ENCODE measurements at places on chromosomes 5 and 9.

DNA sequence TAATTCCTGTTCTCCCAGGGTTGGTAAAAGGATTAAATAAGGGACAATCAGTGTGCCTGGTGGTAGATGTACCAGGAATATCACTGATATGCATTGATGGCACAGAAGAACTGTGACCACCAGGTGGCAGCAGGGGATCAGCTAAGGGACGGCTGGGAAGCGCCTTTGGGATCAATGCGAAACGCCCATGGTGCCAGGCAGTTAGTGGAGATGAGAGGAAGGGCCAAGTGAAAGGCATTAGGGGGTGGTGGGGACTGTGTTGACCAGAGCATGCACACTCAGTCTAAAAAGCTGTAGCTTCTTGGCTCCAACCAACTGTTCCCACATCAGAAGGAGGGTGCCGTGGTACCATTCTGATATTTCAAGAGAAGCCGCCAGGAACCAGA lies 55.6 kb downstream of the ARHGEF37 start:
- no peak for DNase-seq

DNA sequence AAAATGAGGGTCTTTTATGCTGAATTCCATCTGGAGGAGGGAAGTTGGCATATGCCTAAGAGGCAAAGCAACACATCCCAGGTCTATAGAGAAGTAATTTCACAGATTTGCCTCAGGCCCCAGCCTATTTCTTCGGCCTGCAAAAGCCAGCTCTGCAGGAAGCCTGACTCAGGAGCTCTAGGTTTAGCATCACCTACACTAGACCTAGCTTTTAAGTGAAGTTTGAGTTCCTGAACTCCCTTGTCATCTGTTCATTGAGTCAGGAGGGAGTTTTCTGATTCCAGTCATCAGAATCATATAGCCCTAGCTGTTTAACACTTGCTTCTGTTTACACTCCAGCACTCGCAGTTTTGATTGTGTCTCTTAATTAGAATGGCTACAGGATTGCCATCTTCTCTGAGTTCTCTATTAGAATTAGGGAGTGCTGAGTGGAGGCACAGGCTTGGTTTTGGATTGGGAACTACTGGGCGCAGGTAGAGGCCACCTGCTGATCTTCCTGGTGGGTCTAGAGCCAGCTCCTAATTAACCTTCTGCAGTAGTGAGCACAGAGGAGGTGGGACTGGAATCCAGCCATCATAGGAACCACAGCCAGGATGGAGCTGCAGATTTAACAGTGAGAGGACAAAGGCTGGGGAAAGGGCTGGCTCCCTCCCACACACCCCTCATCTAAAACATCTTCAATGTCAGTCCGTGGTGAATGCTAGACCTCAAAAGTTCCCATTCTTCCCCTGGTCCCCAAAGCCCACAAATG lies 179.5 kb downstream of the TRIO start:
- no peak for DNase-seq

DNA sequence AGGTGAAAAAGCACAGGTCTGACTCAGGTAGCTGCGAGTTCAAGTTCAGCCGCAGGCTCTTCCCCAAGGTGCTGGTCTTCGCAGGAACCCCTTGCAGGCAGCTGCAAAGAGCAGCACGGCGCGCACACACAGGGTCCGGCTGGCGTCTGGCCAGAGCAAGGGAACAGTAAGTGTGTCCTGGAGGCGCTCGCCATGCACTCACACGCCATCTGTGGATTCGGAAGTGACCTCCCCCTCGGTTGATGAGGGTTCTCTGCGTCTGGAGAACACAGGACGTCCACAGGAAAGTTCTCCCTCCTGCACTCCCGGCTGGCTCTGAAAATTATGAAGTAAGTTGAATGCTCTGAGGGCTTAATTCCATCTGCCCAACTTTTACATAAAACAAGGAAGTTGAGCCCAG lies 14.0 kb upstream of the EGFL7 start:
- no peak for DNase-seq

DNA sequence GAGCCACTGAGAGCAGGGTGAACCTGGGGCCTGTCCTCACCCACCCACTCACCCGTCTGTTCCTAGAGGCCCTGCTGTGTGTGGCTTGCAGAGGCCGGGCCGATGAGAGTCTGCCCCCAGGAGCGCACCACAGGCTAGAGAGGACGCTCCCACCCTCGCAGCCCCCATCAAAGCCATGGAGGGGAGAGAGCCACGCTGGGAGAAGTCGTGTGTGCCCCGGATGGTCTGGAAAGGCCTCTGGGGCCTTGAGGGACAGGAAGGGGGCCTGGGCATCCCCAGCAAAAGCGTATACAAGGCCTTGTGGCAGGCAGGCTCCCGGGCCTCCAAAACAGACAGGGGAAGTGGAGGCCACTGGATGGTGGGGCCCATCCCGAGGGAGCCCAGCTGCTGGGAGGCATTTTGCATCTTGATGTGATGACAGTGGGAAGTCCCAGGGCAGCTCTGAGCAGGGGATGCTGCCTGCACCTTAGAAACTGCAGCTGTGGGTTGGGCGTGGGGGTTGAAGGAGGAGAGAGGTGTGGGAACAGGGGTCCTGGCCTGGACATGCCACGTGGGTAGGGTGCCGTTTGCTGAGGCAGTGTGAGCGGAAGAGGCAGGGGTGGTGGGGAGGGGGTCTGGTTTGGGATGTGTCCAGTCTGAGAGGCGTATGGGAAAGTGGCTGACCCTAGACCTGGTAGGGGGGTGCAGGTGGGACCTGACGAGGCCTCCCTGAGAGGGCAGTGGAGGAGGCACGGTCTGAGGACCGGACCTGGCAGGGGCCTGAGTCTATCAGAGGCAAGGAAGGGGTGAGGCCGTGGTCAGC lies 43.0 kb upstream of the NOTCH1 start:
- no peak for DNase-seq

DNA sequence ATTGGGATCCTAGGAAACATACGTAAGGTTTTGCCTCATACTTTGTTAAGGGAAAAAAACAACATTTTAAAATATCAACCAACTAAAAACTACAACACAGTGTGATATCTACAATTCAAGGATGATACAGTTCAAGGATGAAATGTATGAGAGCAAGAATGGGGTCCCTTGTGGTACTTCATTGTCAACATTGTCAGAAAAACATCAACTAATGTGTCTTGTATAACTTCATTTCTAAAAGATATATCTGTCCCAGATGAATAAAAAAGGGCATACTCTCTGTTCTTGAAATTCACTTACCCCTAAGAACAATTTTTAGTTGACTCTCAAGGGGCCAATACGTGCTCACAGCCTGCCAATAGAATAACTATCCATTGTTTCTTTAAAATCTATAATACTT lies 1250.5 kb downstream of the PTPRD start:
- DNase-seq: no peak

- peak; percentile 53 for DNase-seq
Observed at GRCh38 chr5:180830253-180831138, 27.9 kb upstream of the MGAT1 start.

DNA sequence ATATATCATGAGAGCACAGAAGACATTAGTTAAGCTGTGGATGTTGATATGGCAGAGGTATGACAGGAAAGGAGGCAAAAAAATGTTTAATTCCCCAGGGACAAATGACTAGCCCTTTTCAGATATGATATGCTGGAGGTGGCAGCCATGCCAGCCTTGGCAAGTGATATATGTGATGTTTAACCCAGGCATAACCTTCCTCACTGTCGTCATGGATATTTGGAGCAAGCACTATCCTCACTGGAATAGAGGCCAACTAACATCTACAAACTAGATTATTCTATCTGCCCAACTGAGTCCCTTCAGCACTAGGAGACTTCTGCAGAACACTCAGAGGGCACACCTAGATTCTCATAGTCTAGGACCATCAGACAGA lies 27.3 kb upstream of the SLC46A2 start:
- DNase-seq: no peak

- no peak for DNase-seq
Observed at GRCh38 chr9:95999390-95999789, 123.9 kb downstream of the ERCC6L2 start.

DNA sequence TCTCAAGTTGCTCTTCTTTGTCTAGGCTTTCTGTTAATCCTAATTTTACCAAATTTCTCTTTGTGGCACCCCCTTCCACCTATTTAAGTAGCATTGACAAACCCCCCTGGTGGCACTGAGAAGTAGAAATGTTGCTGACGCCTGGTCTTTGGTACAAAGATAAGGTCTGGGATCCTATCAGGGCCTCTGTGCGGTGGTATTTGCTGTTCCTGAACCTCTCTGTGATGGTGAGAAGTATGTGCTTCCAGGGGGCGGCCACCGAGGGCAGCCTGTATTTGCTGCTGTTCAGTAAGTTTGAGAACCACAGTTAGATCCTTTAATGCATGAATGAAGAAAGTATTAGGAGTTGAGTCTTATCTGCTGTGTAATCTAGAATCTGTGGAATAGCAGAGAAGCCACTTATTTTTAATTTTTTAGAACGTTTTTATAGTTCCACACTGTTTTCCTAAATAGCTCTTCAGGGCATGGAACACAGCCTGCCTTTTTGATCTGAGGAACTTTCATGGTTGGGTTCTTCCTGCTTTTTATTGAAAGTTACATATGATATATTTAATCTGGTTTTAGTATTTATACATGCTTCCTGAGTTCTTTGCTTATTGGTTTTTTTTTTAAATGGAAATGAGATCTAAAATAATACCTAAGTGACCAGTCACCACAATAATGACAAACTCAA lies 124.2 kb downstream of the TRIO start:
- DNase-seq: no peak

DNA sequence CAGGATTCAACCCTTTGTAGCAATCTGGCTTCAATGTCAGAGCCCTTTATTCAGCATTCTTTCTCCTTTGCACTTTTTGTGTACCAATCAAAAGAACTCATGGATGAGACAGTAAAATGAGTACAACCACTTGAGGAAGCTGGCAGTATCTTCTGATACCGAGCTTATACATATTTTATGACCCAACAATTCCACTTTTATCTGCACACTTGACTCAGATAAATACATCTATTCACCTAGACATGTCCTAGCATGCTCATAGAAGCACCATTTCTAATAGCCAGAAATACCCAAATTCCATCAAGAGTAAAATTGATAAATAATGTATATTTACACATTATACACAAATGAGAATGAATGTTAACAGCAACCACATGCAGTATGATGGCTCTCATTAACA lies 111.2 kb upstream of the PTGER4 start:
- no peak for DNase-seq

DNA sequence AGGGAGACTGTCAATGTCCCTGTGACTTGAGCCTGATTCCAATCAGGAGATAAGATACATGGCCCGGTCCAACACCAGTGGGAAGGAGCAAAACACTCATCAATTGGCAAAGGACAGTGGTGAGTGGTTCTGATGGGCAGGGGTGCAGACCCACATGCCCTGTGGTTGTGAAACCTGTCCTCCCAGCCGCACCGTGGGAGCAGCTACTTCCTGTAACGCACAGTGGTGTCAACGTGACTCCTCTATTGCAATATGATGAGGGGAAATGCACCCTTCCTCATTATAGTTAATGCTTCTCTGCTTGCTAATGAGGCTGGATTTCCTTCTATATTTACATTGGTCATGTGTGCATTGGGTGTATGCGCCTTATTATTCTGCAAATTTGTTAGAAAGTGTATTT lies 223.0 kb downstream of the IRX1 start:
- DNase-seq: no peak

GRCh38 chr9:103203172-103203571 lies 208.0 kb downstream of the CYLC2 start:
- no peak for DNase-seq

GRCh38 chr5:35924122-35924949 lies 14.1 kb downstream of the CAPSL start:
- no peak for DNase-seq

DNA sequence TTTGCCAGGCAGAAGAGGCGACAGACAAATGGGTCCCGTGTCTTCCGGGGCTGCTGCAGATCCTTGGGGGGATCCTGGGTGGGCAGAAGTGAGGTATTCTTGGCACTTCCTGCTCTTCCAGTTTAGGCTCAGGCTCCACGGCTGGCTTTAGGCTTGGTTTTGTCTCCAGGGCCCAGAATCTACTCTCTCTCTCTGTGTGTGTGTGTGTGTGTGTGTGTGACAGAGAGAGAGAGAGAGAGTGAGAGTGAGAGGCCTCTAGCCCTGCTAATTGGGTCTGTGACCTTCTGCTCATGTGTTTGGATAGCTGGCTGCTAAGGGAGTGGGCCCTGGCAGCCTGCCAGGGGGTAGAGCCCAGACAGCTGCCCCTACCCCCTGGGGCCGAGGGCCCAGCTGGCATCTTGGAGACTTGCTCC lies 39.3 kb downstream of the CRB2 start:
- DNase-seq: no peak

GRCh38 chr9:120610975-120611689 lies 31.2 kb upstream of the CDK5RAP2 start:
- no peak for DNase-seq

GRCh38 chr9:111029260-111029659 lies 9.0 kb downstream of the LPAR1 start:
- DNase-seq: no peak

GRCh38 chr9:79902825-79903600 lies 331.2 kb downstream of the TLE4 start:
- no peak for DNase-seq

GRCh38 chr5:1505506-1506241 lies 18.1 kb downstream of the LPCAT1 start:
- DNase-seq: no peak

DNA sequence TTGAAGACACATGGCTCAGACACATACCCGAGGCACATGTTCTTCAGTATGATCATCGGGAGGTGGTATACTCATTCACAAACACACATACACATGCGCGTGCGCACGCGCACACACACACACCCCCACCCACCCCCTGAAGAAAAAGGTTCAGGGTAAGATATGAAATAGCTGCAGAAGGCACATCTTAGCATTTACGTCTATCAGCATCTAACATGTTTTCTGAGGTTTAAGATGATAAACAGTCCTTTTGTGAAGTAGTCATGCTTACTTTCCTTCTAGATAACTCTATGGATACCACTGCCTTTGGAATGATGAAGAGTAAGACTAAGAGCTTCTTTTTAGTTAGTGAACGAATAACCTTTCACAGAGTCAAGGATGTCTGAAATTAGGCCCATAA lies 105.1 kb upstream of the GNA14 start:
- DNase-seq: no peak

DNA sequence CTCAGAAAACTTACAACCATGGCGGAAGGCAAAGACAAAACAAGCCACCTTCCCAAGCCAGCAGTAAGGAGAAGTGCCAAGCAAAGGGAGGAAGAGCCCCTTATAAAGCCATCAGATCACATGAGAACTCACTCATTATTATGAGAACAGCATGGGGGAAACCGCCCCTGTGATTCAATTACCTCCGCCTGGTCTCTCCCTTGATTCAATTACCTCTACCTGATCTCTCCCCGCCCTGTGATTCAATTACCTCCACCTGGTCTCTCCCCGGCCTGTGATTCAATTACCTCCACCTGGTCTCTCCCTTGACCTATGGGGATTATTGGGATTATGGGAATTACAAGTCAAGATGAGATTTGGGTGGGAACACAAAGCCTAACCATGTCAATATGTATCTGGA lies 467.3 kb upstream of the FTMT start:
- DNase-seq: no peak

GRCh38 chr5:150066901-150067396 lies 19.4 kb downstream of the CSF1R start:
- no peak for DNase-seq
